ENCODE measurements at places on chromosomes 2 and 18.

DNA sequence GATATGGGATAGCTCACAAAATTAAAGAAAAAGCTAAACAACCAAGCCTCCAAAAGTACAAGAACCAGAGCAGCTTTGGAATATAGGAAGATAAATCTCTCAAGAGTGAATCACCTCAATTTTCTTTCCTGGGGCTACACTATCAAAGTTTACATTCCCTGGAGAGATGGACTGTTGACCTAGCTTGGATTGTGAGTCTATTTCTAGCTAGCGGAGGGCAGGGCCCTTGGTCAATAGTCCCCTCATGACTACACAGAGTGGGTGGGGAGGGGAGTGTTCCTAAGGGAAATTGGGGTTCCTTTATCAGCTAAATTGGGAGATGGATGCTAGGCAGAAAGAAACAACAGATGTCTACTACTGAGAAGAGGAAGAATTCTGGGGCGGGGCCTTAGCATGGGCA, 29.9 kb upstream of the EIF2AK3 start:
- DNase-seq, result no peak

- DNase-seq, result no peak
Measured at GRCh38 chr2:67922080-67922785, 140.6 kb downstream of the C1D start.

GRCh38 chr2:186623084-186623483, 33.2 kb downstream of the ITGAV start:
- DNase-seq, result no peak

GRCh38 chr2:9112079-9112721, 94.4 kb upstream of the ASAP2 start:
- no peak for DNase-seq

GRCh38 chr2:55231546-55232083, 478 bp downstream of the CLHC1 start:
- no peak for DNase-seq

GRCh38 chr2:46780411-46780800, 135.2 kb downstream of the MCFD2 start:
- DNase-seq, result no peak

GRCh38 chr18:5961097-5961827, 65.9 kb upstream of the TMEM200C start:
- DNase-seq, result no peak
